ENCODE measurements at places on chromosomes 4 and X.
A peak's percentile ranks its signal among the peaks of the same experiment; 100 is the strongest.

GRCh38 chrX:136953867-136954787, 73.6 kb upstream of the RBMX start:
- DNase-seq = peak; percentile 15

DNA sequence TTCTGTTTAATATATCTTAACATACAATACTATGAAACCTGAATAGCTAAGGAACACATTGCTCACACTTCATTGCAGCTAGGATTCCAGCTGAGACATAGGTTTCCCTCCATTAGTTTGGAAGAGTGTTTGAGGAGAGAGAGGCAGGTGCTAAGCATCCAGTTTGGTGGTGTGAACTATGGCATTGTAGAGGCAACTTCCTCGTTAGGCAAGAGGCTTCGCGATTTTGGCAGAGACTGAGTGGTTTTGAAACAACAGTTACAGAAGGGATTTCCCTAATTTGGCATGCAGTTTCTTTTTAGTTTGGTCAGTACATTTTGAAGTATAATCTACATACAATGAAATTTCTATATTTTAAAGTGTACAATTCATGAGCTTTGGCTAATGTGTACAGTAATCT, 117.1 kb upstream of the BMP3 start:
- DNase-seq = no peak

- DNase-seq = no peak
Observed at GRCh38 chr4:188433741-188434315, 294.6 kb downstream of the TRIML1 start.

DNA sequence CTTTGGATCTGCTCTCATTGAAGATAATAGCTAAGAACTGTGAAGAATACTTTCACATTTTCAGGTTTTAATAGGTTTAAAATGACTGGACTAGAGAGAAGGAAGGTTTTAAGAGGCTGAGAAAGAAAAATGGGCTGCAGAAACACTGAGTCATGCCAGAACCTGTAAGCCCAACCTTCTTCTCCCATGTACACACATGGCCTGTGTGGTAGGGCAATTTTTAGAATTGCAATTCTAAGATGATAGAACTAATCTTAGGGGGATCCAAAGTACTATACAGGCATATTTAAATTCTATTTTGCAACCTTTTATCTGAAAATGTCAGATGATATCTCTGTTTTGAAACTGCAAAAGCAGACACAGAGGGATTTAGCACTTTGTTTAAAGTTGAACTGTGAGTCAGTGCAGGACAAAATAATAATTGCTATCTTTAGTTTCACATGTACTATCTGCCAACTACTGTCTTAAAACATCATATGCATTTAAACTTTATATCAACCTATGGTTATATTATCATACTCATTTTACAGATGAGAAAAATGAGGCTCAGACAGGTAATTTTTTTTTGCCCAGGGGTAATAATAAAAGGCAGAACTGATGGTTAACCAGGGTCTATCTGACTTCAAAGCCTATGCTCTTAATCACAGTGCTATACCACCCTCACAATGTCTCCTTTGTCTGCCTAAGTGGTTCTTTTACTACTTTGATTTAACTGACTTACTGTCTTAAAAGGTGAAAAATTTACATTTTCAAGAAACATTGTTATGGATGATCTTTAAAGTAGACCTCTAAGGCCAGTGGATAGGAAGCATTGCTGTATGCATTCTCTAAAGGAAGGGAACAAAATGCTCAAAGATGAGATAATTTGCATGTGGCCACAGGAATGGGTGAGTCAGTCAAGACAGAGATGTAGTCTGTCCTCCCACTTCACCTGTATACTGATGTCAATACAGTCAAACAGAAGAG, 4.3 kb downstream of the TMPRSS11E start:
- DNase-seq = peak; percentile 15

GRCh38 chrX:137428221-137428661, 137.7 kb upstream of the ZIC3 start:
- no peak for DNase-seq

- DNase-seq = no peak
Observed at GRCh38 chr4:92304606-92305005, 840 bp downstream of the GRID2 start.

DNA sequence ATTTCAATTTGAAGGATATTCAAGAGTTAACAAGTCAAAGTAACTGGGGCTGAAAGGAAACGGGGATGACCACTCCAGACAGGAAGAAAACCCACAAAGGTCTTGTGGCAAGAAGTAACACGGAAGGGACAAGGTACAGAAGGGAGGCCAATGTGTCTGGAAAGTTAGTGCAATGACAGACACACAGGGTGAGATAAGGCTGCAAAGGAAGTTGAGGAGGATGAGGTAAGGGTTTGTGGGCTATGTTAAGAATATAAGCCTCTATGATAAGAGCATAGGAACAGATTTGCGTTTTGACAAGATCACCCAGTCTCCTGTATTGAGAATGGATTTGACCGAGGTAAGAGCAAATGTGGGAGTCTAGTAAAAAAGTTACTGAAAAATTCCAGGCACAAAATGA, 21.9 kb upstream of the EMCN start:
- DNase-seq = no peak

- no peak for DNase-seq
Observed at GRCh38 chr4:156811286-156811685, 160.3 kb downstream of the PDGFC start.

DNA sequence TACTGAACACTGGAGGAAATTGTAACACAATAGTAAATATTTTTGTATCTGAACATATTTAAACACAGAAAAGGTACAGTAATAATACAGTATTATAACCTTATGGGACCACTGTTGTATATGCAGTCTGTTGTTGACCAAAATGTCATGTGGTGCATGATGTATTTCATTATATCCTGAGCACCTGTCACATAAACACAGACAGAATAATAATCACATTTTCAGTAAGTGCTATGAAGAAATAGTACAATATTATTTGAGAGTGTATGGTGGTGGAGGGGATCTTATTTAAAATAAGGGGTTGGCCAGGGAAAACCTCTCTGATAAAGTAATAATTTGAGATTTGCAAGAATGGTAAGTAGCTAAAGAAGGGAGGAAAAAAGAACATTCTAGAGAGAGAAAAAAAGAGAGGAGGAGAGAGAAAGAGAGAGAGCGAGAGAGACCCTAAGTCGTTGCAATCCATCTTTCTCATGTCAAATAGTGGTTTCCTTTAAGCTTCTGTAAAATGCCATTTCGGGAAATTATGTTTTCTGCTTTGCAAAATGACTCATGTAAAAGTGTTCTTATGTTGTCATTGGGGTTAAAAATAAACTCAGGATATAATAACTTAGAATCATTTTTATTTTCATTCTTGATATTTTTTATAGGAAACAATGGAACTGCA, 19.3 kb upstream of the CLNK start:
- DNase-seq = no peak

GRCh38 chrX:8607326-8607725, 124.6 kb downstream of the ANOS1 start:
- peak; percentile 20 for DNase-seq

DNA sequence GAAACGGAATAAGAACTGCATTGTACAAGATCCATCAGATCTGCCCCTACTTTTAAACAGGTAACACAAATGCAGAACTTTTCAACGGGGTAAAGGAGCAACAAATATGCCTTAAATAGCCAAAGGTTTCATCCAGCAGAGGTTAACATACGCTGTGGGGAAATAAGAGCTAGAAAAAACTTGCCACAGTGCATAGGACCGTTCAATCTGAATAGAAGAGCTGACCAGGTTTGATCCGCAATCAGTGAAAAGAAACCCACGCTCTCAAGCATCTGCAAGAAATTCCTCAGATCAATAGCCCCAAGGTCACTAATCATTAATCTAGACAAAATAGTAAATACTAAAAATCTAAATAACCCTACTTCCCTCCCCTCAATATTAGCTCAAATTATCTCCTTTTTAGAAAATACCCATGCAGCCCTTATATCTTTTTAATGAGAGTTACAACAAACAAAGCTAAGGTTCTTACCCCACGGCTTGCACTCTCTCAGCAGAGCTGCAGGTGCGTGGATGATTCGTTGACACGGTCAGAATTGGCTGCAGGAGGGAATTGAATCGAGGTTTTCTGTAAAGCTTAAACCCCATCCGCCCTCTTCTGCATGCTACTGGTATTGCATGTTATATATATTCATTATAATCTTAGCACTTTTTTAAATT, at the start of gene TLR10:
Gene TLR10, minus strand, starts transcription at position 539 of the 657 bp plus-strand sequence. CDS start 7,400 bp downstream, outside the sequence.
- DNase-seq = no peak

DNA sequence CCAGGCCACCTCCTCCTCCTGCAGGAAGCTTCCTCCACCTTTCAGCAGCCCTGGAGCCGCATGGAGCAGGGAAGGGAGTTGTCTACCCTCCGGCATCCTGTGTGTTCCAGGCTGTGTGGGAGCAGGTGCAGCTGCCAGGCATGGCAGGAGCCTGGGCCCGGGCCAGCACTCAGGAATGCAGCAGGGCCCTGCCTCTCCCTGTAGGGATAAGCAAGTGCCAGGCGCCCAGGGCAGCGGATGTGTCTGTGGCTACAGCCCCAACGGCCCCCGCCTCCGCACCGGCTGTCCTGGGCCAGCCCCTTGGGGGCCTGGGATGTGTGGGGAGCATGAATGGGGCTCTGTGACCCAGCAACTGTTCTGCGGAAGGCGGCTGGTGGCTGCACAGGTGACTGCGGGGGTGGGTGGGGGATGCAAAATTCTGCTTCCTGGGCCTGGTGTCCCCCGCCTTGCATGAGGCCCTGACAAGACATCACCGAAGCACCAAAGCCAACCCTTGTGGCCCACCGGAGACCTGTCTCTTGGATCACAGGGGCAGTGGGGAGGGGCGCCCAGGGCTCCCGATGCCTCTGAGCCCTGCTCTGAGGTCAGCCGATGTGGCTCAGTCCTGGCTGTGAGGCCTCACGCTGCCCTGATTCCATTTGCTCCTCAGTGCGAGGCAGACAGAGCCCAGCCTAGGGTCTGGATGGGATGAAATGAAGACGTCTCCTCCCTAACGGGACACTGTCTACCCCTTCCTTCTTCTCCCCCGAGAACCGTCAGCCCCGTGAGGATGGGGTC, 1.4 kb upstream of the DOK7 start:
- no peak for DNase-seq

DNA sequence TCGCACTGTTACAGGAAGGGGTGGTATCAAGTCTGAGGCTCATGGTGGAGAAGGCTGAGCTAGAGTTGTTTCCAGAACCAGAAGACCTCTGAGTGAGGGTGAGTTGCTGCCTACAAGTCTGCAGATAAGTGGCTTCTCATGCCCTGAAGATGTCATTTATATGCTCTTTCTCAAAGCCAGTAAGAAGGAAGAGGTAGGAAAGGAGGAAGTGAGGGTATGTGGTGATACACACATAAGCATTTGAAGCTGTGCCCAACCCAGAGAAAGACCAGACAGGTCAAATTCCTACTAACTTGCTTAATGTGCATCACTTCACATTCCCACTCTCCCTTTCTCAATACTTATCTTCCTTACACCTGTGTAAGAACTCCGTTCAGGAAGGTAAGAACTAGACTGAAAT, at the start of gene PPBP:
Gene PPBP, minus strand, starts transcription at position 130 of the 400 bp plus-strand sequence. Its CDS starts 87 bp downstream, at position 43.
- no peak for DNase-seq

GRCh38 chr4:101693842-101694398, 96.6 kb upstream of the BANK1 start:
- DNase-seq = no peak

GRCh38 chrX:39226251-39226650, 425.0 kb downstream of the MID1IP1 start:
- DNase-seq = no peak

- DNase-seq = no peak
Observed at GRCh38 chrX:125205918-125206665, 113.6 kb upstream of the TEX13C start.

DNA sequence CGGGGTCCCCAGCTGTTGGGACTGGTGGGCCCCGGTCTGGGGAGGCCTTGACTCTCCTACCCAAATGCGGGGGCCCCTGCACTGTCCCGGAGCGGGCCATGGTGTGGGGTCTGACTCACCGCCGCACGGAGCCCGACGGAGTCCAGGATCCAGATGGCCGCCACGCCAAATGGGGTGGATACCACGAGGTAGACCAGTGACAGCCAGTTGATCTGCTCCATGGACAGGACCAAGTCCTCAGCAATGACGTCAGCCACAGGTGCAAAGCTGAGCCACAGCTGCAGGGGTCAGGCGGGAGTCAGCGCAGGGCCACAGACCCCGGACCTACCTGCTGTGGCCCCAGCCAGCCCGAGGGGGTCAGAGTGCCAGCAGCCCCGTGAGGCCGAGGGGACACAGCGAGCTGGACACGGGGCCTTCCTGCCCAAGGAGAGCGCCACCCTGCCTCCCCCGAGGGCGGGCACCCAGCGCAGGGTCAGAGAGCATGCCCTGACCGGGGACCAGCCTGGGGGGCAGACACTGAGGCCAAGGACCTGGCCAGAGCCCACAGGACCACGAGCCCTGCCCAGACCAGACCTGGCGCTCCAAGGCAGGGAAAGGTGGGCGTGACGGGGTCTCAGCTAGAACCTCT, 2.4 kb downstream of the SLC49A3 start:
- no peak for DNase-seq

DNA sequence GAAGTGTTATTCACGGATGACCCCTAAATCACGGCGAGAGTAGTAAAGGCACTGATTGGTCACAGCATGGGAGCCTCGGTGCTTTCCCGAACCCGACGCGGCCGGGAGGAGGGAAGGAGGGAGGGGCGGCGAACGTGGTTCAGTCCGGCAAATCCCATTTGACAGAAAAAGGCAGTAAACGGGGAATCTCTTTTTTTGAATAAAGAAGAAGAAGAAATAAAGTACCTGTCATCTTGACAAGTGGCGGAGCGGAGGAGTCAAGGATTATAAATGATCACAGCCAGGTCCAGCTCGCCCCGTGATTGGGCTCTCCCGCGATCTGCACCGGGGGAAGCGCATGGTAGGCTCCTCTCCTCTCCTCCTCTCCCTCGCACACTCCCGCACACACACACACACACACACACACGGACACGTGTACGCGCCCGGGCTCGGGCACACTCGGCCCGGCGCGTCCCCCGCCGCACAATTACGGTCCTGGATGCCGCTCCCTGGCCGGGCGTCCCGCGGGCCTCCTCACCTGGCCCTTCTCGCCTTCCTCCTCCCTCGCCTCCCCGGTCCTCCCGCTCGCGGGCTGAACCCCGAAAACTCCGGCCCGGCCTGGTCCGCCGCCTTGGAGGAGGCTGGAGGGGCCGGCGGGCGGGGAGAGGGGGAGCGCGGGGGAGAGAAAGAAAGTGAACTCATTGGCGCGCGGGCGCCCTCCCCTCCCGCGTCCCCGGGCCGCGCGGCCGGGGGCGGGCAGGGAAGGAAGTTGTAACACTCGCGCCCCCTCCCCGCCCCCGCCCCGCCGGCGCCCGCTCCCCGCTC, 99.2 kb upstream of the TENM3 start:
- DNase-seq = no peak

- DNase-seq = no peak
Observed at GRCh38 chr4:15341733-15342300, 86.0 kb upstream of the C1QTNF7 start.

GRCh38 chrX:45771560-45772340, 571.1 kb upstream of the DIPK2B start:
- no peak for DNase-seq

DNA sequence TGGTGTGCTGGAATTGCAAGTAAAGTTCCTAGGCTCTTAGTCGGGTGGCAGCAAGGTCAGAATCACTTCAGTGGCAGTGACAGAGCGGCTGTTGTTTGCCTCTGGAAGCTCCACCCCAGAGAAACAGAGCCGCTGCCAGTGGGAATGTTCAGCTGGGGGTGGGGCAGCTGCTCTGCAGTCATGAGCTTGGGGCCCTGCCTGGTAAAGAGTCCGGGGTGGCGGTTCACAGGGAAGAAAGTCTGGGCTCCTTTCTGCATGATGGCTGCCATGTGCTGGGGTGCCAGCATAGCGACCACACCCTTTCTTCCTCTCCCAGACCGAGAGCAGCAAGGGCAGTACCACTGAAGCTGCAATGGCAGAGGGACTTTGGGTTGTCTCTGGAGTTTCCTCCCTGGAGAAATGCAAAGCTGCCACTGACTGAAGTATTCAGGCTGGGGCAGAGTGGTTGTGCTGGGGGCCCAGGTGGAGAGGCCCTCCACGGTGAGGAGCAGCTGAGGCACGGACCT, 108.8 kb upstream of the CENPE start:
- DNase-seq = no peak
